ENCODE measurements at places on chromosomes 3 and 15.

GRCh38 chr15:77825252-77825542 lies 192.5 kb upstream of the LINGO1 start:
- DNase-seq, result no peak

DNA sequence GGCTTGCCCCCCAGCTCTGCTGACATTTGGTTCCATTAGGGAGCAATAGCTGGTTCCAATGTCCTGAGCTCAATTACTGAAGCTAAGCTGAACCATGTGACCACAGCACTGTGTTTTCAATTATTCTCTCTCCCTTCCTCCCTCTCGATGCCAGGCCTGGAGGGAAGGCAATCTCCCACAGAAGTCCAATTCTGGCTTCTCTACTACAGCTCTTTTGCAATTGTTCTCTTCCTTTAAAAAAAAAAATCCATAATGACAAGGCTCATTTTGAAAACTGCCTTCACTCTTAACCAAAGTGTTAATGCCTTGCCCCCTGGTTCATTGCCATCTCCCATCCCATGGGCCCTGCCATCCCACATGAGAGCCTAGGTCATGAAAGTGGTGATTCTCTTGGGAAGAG lies 24.8 kb downstream of the IL16 start:
- no peak for DNase-seq

DNA sequence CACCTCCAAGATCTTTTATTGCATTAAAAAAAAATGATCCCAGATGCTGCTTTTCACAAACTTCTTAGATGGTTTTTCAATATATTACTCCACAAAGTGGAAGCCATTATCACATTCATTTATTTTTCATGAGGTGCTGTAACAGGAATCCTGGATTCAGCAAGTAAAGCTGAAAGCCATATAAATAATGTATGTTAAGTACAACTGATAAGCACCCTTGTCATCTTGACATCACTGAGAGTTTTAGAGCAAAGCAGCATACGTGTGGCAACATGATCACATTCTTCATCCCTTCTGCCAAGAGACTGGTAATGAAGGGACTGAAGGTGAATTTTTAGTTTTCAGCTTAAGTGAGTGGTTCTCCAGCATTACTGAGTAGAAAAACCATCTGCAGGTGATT lies 44.9 kb upstream of the LRRFIP2 start:
- DNase-seq, result no peak

DNA sequence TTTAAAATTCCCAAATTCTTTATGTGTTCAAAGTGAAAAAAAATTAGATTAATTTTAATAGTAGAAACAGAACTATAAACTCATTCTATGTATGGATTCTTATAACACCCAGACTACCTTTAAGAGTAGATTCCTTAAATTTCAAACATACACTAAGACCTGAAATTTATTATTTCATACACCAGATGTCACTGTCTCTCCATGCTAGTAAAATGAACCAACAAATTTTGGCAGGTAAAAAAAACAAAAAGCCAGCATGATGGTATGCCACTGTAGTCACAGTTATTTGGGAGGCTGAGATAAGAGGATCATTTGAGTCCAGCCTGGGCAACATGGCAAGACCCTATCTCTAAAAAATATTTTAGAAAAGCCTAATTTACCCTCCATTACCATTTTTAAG lies 461.3 kb upstream of the NAALADL2 start:
- no peak for DNase-seq

GRCh38 chr15:65054333-65055200 lies 9.4 kb downstream of the SLC51B start:
- peak; percentile 79 for DNase-seq

DNA sequence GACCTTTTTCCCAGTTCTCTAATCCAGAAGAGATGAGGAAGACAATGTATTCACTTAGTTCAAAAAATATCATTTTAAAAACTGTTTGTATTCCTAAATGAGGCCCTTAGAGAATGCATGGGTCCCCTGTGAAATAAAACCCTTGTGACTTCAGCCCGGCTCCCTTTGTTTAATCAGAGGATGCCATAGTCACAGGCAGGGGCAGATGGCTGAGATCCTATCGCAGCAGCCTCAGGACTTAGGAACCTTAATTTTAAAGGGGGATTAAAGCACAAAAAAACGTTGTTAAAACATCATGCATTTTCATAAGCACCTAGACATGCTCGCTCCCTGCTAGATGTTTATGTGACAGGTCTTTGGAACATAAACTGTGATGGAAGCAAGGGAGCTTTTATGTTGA lies 176.6 kb downstream of the IL20RB start:
- DNase-seq, result no peak

DNA sequence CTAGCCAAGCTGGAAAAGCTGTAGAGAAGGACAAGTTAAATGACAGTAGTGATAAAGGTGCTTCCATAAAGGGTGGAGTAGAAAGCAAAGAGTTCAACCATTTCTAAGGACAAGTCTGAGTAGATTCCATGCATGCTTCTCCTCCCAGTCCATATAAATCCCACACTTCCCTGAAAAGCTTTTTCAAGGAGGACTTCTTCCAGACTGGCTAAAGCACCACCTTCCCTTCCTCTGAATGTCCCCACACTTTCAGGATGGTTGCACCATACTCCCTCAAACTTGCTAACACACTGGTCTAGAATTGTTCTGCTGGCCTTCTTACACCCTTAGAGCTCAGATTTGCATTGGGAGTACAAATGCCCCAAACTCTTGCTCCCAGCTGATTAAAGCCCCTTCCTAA lies 40.9 kb downstream of the FBN1 start:
- DNase-seq, result no peak

DNA sequence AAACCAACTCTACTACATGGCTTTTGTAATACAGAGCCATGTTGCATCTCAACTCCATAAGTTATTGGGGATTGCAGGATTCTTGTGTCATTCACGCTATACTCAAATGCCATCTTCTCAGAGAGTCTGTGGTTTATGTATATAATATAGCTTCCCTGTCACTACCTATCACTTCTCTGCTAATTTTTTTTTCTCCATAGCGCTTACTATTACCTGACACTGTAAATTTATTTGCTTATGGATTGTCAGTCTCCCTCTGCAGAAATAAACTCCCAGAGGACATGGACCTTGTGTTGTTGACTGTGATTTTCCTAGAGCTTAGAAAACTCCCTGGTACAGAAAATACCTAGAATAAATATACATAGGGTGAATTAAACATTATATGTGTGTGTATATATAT lies 990.5 kb downstream of the TBL1XR1 start:
- DNase-seq, result no peak

GRCh38 chr3:10599444-10599843 lies 94.1 kb upstream of the ATP2B2 start:
- DNase-seq, result no peak

GRCh38 chr3:152269831-152270734 lies 1.4 kb downstream of the MBNL1 start:
- DNase-seq, result peak; percentile 34

GRCh38 chr3:43640681-43641080 lies 18.9 kb upstream of the ANO10 start:
- DNase-seq, result no peak

DNA sequence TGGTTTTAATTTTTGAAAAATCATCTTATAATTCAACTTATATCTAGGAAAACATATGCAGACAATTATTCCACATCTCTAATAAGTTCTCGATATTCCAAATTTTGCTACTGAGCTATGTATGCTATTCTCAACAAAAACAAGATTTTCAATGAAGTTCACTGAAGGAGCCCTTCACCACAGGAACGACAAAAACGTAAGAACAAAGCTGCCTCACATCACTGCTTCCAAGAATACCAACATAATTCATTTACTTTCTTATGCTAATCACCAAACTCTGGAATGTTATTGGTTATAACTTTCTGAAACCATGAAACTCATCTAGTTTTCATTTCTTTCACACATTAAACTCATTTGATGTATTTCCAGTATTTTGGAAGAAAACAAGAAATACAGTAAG lies 49.7 kb downstream of the GNB4 start:
- no peak for DNase-seq

DNA sequence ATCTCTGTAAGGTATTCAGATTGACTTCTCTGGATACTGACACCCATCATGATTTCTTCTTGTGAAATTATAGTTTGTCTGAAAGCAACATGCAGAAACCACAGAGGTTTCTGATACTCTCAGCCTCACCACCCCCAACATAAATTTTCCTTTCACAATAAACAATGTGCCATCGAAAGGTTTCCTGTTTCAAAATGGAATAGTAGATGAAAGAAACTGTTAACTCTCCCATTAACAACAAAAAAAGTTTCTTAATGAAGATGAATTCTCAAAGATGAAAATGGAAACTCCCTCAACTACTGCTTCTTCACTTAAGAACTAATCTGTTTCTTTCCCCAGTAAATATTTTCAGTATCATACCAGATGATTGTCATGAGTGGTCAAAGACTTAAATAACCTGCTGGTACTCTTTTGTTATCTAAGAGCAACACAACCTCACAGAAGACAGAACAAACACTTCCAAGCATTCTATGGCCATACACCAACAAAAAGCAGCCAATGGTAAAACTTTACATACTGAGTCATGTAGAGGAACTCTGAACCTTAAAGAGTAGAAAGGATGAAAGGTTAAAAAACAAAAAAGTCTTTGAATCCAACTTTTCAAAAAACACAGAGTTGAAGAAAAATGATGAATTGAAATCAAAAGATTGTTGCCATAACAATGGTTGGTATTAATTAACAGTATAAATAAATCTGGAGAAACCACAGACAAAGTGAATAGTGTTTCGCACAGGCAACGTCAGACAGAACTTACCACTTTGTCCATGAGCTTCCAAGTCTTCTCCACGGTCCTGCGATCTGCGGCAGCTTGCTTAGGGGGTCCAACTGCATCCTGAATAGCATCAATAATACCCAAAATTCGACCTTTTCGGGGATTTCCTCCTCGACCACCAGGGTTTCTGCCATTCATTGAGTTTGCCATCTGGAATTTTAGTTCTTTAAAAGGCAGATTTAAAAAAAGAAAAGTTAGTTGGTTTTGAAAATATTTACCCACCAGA lies 1.9 kb downstream of the CBLB start:
- DNase-seq, result no peak

Measured in H9 (cell line).